ENCODE measurements at places on chromosomes 16 and 17. TPM values are rescaled to one million over a fixed set of nuclear protein-coding genes. Genes with fewer than 3 reads are reported as not detected.

GRCh38 chr16:83878838-83879237 is 20.1 kb upstream of the MLYCD start:
- DNase-seq = no peak

DNA sequence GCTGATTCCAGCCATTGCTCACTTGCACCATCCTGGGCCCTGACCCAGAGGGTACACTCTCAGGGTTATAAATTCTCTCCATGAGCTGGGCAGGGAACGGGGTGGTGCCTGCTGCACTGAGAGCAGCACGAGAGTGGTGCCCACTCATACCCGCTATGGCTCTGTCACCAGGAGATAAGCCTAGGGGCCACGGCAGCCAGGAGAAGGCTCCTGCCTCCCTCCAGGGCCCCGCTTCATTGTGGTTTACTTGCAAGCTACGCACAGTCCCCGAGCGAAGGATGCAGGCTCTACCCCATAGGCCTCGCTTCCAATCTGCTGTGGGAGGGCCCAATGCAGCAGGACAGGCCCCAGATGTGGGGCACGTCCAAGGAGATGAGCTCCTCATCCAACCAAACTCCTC is 48.5 kb downstream of the VAC14 start:
- no peak for DNase-seq

DNA sequence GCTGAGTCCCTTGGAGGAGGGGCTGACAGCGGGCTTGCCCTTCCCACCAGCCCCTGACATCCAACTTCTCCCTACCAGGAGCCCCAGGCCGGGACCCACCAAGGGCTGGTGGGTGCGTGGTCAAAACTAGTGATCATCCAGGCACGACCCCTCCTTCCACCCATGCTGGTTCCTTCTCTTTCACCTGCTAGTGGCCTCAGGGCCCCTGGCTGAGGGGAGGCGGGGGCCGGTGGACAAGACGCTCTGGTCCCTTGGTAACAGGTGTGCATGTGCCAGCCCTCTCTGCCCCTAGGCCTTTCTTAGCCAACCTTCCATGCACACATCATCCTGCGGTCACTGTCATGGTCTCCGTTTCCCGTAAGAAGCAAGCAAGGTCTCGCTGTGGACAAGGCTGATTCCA is 8.4 kb downstream of the ZNF213 start:
- no peak for DNase-seq

DNA sequence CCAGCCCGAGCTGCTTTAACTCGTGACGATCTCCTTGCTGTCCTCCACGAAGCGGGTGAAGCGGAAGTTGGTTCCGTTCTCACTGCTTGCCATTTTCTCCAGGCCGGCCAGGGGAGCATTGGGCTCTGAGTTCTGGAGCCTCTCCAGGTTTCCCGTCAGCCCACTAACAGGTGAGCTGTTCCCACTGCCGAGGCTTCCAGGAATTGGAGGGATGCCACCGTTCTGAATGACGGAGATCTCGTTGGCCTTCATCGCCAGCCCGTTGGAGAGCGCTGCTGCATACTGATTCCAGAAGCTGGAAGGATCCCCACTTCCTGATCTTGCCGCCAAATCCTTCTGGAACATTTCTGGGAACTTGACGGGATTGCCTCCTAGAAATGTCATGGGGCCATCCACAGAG is 14.0 kb downstream of the SALL1 start:
- no peak for DNase-seq

DNA sequence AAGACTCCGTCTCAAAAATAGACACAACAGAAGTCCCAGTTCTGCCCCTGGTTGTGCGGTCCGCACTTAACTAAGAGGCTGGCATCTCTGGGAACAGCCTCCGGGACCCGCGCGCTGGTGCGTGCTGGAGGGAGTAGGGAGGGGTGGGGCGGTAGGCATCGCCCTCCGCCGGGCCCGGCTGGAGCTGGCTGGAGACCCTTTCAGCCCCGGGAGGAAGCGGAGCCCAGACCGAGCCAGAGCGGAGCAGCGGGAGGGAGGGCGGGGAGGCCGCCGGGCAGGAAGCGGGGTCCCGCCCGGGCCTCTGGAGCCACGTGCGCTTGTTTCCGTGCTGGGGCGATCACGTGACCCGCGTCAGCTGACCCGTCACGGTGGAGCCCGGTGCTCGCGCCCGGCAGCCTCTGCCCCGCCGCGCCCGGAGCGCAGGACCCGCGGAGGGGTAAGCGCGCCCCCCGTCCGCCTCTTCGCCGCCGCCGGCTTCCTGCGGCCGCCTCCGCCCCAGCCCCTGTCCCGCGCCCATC is at the start of gene WDR81:
TSS of gene WDR81 (plus strand) at position 354 of the 518 bp plus-strand sequence. CDS start 256 bp downstream, outside the sequence.
- peak; percentile 91 for DNase-seq

DNA sequence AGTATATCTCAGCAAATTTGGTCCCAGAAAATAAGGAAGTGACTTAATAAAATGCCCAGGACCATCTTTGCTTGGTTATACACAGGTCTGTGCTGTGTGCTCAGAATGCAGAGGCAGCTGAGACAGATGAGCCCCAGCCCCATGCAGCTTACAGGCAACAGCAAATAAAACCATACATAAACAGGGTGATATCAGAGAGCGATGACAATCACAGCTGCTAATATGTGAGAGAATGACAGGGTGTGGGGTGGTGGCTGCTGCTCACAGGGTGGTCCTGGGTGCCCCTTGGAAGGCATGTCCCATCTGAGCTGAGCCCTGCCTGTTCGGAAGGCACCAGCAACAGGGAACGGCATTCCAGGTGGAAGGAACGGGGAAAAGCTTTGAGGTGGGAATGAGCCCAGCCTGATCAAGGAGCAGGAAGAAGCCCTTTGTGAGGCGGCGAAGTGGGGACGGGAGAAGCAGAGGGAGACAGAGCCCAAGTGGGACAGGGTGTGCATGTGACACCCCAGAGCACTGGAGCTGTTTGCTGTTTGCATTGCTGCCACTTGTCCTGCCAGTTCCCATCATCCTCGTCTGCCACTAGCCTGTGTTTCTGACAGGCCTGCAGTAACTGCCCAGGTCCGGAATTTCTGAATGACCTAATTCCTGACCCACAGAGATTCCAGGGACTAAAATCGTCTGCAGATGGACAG is 150.5 kb downstream of the KATNIP start:
- no peak for DNase-seq

GRCh38 chr17:28384281-28385036 is 13.0 kb downstream of the SARM1 start:
- no peak for DNase-seq

- DNase-seq = no peak
Measured at GRCh38 chr16:84020353-84020752, 22.2 kb downstream of the SLC38A8 start.

GRCh38 chr17:17507465-17508011 is 11.3 kb upstream of the RASD1 start:
- DNase-seq = no peak

CRYBA1 gene
- not detected for total RNA-seq

All from type B pancreatic cell (in vitro differentiated cells).